ENCODE measurements at places on chromosomes 6 and 20. TPM values are rescaled to one million over a fixed set of nuclear protein-coding genes. Genes with fewer than 3 reads are reported as not detected.

DNA sequence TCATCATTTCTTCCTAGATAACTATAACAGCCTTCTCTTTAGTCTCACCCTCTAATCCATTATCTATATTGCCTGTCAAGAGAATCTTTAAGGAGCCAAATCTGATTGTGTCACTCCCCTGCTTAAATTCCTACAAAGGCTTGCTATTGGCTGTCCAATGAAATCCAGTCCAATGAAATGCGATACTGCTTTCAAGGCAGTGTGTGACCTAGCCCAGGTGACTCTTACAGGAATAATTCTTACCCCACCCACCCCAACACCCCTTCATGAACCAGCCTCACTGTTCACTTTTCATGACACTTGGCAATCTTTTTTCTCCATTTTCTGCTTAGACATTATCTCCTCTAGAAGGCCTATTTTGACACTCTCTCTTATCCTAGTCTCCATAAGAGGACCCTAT lies 163.3 kb upstream of the MARCKS start:
- no peak for DNase-seq

DNA sequence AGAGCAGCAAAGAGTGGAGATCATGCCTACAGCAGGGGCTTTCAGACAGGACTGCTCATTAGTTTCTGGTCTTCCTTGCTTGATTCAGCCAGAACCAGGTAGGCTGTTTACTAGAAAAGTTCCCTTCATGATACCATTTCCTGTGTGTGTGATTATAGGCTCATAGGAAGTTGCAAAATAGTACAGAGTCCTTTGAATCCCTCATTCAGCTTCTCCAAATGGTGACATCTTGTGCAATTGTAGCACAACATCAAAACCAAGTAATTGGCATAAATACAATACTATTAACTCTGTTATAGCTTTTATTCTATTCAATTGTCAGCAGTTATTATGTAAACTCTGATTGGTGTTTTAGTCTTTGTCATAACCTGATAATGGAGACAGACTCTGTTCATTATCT lies 347.3 kb upstream of the CDH4 start:
- no peak for DNase-seq

DNA sequence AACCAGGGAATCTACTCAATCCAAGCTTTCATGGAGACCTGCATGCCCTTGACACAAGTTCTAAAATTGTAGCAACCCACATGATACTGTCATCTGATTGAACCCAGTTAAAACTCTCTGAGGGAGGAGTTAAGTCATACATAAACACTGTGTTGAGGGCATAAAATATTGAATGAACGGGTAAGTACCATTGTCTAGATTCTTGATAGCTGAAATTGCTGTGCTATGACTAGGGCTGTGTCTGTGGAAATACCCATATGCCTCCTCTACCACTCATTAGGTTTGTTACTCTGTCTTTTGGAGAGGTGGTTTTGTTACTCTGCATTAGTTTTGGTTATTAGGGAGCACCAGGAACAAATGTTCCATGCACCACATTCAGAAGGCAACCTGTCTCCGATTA lies 7.6 kb downstream of the ENPP4 start:
- DNase-seq, result no peak

GRCh38 chr6:131967948-131968347 lies 16.8 kb upstream of the CCN2 start:
- no peak for DNase-seq

- DNase-seq, result peak; percentile 75
Measured at GRCh38 chr6:149852180-149852579, 12.0 kb downstream of the LRP11 start.

DNA sequence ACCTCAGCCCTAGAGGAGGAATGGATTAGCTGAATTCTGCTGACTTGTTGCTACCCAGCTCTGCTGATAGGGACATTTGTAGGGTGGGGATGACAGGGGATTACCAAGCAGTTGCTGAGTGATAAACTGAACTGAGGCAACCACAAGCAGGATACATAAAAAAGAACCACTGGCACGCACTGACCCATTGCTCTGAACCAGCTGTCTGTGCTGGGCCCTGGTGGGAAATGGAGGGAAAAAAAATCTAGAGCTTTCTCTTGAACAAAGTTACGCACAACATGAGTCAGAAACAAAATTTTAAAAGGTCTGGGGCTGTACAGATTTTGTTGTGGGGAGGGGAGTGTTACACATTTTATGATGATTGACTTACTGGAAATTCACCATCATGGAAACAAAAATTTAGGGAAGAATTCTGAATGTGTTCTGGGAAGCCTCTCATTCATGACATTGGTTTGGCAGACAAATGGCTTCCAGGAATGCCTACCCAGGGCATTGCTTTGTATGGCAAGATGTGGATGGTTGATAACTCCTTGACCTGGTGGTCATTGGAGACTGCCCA lies 37.7 kb downstream of the FOXO3 start:
- DNase-seq, result no peak

DNA sequence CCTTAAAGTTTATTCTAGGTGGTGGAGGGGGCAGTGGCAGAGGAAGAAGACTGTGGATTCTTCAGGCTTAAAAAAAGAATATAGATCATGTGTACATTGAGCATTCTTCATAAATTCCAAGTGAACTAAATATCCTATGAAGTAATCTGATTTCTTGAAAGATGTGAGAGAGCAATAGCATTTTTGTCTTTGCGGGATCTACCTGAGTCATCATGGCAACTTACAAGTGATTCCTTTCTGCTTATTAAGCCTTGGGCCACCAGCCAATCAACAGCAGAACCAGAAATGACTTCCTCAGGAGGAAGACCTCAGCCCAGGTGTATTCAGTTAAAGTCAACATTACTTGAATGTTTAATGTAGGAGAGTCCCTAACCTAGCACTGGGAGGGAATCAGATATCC lies 756.9 kb downstream of the TFAP2A start:
- DNase-seq, result no peak

DNA sequence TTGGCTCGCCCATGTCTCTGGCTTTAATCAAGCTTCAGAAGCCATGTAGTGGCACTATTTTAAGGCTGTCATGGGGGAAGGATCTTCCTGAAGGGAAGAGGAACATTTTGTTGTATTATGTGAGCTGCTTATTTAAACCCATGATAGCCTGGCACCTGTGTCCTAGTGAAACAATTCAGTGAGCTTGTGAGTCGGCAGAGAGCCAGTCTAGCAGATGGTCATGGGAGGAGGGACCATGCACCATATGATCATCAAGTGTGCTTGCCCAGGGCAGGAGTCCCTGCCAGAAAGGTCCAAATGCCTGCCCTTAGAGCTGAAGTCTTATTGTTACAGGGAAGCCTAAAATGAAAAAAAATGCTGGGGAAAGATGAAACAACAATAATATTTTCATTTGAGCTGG lies 132.9 kb downstream of the PRDM13 start:
- DNase-seq, result no peak

DNA sequence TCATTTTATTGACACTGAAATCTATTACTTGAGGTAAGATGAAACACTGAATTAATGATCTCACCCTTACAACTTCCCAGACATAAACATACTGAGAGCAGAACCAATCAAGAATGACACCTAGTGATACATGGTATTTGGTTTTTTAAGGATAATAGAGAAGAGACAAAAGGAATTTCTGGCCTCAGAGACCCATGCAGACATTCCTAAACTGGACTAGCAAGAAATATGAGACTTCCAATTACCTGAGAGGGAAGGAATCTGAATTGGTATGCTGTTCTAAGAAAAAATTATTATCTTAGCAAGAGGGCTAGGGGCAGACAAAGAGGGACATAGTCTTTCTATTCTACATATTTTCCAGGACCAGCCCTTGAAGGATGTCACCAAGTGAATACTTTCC lies 141.1 kb downstream of the BMP5 start:
- DNase-seq, result no peak

DNA sequence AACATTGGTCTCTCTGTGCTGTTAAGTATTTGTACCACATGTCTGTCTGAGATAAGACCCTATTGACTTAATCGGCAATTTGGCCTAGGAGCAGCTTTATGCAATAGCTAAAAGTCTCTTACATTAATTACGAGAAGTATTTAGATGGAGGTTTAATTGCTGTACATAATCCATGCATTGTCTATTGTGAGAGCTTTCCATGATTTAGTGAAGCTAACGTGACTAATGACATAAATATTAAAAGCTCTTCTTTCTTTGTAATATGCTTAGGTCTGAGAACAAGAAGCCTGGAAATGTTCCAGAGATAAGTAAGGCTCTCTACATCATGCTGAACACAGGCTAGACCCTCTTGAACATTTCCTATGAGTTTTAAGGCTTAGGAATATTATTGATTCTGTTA lies 32.7 kb upstream of the FAM83B start:
- no peak for DNase-seq

DNA sequence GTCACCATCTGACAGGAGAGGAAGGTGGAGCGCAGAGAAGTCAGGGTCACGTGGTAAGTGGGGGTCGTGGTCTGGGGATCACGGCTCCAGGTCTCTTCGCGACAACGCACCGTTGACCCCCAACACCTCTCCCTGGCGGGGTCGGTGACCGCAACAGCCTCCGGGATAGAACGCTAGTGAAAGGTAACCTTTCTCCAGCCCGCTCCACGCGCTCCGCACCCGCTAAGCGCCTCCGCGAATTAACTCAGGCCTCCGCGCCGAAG lies 600 bp upstream of the SYNJ2 start:
- DNase-seq, result no peak

DNA sequence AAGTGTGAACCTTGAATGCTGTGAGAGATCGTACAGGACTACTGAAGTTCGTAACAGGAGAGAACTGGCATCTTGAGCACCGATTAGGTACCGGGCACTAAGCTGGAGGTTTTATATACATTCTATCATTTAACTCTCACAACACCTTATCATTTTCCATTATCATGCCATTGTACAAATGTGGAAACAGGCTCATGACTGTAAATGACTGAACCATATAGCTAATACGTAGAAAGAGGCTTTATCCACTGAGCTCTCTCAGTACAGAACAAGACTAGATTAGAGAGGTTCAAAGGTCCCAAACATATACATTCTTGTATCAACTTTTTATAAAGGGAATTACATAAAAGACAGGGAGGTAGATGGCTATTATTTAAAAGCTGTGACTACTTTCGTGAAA lies 130.6 kb downstream of the CEP57L1 start:
- no peak for DNase-seq

DNA sequence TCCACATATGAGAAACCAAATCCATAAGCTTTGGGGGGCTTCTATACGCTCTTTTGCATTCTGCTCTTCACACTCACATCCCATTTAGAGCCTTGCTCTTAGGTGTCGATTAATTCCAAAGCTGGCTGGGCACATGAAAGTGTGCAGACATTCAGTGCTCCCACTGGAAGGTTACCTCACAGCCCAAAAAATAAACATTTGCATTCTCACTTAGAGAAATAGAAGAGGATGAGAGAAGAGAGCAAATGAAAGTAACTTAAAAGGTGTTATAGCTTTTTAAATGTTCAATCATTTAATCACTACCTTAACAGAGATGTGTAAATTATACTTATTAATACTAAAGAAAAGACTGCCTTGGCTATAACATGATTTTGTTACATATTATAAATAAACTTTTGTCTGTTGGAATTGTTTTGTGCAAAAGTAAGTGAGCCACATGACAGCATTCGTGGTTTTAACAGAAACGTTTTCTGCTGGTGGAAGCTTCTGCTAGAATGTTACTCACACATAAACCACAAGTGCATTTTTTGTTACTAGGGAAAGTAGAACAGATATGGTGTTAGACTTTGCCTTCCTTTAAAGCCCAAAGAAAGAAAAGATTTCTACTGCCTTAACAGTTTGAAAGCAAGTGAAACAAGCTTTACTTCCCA lies 116.7 kb downstream of the SIM1 start:
- no peak for DNase-seq

DNA sequence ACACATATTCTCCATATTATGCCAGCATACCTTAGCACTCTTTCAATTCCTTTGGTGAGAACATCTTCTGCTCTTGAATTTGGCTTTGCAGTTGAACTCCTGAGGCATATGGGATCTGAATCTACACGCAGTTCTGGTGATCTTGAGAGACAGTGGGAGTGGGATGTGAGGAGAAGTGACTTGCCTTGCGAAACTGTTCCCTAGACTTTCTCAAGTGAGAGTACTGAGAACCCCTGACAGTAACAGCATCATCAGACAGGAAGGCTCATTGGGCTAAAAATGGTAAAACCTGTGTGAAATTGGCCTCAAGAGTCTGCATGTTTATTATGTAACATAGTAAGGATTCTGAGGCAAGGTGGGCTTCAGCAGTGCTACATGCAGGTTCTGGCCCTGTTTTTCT lies 49.1 kb upstream of the CEP85L start:
- DNase-seq, result no peak

GRCh38 chr6:168822376-168822775 lies 381.4 kb downstream of the SMOC2 start:
- no peak for DNase-seq

- DNase-seq, result no peak
Measured at GRCh38 chr6:30513451-30513850, 24.1 kb downstream of the HLA-E start.

DNA sequence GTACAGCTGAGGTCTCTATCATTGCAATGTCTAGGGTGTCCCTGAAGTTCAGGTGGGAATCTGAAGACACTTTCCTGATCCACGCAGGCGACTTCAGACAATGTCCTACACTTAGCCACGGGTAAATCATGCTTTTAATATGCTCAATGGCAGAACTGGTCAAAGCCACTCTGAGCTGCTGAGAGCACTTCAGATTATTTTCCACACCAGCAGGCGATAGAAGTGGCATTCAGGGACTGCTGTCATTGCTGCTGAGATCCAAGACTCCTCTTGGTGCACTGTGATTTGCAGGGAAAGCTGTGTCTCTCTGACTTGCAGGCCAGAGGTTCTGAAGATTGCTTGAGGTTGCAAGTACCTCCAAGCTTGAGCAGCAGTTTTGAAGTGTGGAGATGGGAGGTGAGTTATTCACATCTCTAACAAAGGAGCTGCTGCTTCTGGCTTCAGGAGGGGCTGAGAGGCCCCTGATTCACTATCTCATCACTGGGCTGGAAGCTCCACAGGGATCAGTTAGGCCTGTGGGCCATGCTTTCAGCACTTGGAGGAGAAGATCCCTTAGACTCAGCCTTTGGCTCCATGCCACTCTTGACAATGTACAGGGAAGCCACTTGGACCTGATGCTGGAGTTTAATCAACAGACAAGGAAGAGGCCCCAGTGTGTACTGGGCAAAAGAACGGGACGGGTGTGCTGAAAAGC lies 2.9 kb upstream of the SSTR4 start:
- no peak for DNase-seq

The GGTLC1 gene
- not detected for total RNA-seq

The GSTA3 gene
- total RNA-seq, result not detected

The RUNX2 gene
- total RNA-seq, result 5.1 TPM

The KIF3B gene
- total RNA-seq, result 24.8 TPM

The DYNLT2 gene
- 1.7 TPM for total RNA-seq

The HRH3 gene
- not detected for total RNA-seq

The BAG2 gene
- total RNA-seq, result 6.5 TPM

The PRRT1 gene
- not detected for total RNA-seq

The SLC18B1 gene
- total RNA-seq, result 10.7 TPM

The ADGRG6 gene
- total RNA-seq, result 6.6 TPM

The PKIB gene
- 6.1 TPM for total RNA-seq

The TFAP2D gene
- not detected for total RNA-seq

Measured in HT-29 (cell line).